ENCODE measurements at places on chromosomes 7 and 10. TPM values are rescaled to one million over a fixed set of nuclear protein-coding genes. Genes with fewer than 3 reads are reported as not detected.

DRGX gene
- total RNA-seq: not detected

AGAP5 gene
- 2.9 TPM for total RNA-seq

TFPI2 gene
- 97.3 TPM for total RNA-seq

CC2D2B gene
- 0.09 TPM for total RNA-seq

BAIAP2L1 gene
- 1.1 TPM for total RNA-seq

OPN1SW gene
- total RNA-seq: not detected

FGL2 gene
- 39.3 TPM for total RNA-seq

BEND7 gene
- 3.2 TPM for total RNA-seq

CLEC5A gene
- not detected for total RNA-seq

STK17A gene
- 26.7 TPM for total RNA-seq

CRYGN gene
- 0.16 TPM for total RNA-seq

EEPD1 gene
- total RNA-seq: 5.7 TPM

WASHC2A gene
- total RNA-seq: 192 TPM
